AML-193 (cell line): ENCODE measurements at places on chromosomes 4 and X.

DNA sequence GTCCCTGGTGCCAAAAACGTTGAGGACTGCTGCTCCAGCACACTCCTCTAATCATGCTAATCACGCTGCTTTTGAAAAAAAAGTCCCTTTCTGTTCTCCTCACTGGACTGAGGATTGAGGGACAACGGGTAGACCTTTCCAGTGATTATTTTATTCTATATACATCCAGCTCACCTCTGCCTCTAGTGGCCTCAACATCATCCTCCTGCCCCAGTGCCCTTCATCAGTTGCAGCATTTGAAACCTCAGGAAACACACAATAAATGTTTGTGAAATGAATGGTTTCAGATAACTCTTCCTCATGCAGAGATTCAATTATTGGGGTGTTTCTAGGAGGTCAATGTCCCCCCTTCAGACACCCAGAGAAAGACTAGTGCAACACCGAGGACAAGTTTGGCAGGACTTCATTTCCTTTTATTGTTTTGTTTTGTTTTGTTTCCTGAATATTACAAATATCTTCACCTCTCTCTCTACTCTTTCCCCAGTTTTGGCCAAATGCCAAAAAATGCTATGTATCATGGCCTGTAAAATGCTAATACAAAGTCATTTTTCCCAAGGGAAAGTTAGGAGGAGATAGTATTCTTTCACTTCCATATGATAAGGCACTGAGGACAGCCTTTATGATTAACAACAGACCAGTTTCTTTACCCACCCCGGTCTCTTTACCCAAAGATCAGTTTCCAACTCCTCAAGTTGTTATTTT, 460.1 kb upstream of the SLIT2 start:
- no peak for DNase-seq

GRCh38 chr4:144644368-144645101, 1.4 kb upstream of the HHIP start:
- no peak for DNase-seq

- DNase-seq: no peak
Observed at GRCh38 chr4:96131186-96131585, 291.3 kb downstream of the PDHA2 start.

- no peak for DNase-seq
Observed at GRCh38 chr4:163161536-163162205, 5.0 kb downstream of the NAF1 start.

DNA sequence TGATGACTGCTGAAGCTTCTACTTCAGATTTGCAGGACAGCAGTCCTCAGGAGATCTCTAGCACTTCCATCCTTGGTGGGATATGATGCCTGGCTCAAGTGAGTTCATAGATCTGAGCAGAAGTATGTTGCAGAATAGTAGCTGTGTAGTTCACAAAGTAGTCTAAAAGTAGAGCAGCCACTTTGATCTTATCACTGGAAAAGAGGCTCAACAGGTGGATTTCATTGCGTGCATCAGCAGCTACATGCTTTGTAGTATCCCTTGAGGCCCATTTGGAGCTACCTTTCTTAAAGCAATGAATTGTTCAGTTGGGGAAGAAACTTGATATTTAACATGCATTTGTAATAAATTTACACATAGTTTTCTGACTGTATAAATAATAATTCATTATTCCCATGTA, 29.9 kb downstream of the BEX3 start:
- no peak for DNase-seq

GRCh38 chr4:38565271-38566199, 98.5 kb upstream of the KLF3 start:
- DNase-seq: no peak

DNA sequence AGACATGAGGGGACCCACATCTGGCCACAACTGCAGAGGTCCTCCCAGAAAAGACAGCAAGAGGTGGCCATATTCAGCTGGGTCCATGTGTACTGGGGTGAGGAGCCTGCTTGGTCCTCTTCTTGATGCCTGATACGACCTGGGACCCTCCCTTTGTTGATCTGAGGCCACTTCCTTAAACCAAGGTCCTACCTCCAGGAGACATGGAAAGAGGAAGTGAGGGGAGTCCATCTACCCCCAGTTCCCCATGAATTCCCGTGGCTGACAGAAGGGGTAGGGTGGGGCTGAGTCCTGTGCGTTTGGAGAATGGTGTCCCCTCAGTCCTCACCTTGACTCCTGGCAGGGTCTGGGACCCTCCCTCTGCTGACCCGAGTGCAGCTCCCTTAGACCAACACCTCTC, 2.1 kb downstream of the MAGEA10 start:
- DNase-seq: no peak

DNA sequence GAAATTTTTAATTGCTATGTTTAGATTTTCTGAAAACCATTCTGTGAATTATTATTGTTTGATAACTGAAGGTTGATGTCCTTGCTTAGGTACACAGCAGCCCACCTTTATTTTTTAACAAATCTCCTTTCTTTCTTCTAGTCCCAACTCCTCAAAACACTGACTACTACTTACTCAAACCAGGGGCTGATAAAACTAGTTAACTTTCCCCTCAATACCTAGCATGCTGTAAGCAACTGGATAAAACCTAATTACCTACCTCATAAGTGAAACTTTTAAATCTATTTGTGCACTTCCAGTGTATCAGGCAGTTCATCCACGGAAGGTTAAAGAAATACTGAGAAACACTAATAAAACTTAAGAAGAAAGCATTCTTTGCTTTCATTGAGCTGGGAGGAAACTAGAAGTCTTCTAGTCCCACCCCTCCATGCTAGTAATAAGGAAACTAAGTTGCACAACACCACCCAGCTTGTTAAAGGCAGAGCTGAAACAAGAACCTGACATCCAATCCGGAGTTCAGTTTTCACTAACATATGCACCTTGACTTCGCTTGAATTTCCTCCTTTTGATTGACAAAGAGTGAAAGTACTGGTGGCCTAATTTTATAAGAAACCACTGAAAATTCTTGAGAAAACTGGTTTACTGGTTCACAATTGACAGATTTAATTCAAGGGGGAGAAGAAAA, 180.2 kb upstream of the TET2 start:
- DNase-seq: peak; percentile 93

DNA sequence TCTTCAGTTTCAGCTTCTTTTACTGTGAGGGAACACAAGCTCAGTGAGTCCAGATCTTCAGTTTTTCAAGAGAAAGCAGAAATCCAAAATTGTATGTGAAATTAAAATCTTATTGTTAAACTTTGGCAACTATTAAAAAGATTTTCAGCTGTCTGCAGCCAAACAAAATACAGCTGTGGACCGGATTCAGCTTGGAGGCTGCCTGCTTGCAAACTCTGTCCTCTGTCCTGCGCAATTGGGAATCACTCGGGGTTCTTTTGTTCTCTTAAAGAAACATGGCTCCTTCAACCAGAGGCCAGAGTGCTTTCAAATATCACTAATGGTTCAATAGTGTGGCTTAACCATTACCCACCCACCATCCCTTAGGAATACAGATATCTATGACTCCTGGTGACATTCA, 201.2 kb downstream of the CHIC2 start:
- DNase-seq: no peak

DNA sequence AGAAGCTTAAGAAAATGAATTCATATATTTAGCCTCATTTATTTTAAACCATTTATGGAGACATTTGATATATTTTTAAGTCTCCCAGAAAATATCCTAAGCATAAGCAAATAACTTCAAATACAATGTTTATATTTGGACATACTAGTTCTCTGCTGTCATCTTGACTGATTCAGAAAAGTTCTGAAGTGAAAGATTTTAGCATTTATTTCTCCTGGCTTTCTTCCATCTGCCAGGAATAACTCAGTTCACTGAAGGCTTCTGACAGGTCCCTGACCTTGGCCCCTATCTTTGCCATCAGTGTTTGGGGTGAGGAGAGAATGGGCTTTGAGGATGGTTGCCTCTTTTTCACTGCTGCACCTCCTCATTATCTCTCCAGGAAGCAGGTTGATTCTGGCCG, 115.7 kb downstream of the SLIT2 start:
- DNase-seq: no peak

DNA sequence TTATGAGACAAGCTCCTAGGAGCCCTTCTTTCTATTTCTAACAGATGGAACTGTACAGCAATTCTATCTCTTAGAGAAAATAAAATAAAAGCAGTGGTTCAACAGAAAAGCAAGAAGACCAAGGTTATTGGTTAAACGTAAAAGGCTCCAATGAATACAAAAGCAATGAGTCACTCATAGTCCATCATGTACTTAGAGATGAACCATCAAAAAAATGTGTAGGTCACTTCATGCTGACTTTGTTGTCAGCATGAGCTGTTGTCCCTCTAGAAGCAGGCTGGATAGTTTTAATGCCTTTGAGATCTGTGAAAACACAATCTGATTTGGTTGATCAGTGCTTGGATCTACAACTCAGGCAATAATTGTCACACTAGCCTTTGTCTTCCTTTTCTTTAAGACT, 378.6 kb upstream of the ANXA10 start:
- no peak for DNase-seq

DNA sequence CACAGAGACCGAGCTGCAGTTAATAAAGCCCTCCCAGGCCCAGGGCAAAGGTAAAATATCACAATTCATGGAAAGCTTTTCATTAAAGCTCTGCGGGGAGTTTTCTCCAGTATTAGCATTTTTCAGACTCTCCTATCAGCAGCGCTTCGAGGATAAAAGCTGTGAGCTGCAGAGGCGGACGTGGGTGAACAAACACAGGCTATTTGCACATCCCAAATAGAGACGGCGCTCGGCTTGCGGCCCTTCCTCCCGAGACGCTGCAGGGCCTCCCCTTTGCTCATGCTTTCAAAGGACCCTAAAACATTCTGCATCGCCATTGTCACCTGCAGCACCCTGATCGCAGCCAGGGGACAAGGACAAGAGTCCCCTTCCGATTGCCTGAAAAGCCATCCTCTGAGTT, 97.3 kb downstream of the SORCS2 start:
- DNase-seq: no peak

- peak; percentile 90 for DNase-seq
Observed at GRCh38 chr4:74624351-74625151, 169.8 kb downstream of the BTC start.

DNA sequence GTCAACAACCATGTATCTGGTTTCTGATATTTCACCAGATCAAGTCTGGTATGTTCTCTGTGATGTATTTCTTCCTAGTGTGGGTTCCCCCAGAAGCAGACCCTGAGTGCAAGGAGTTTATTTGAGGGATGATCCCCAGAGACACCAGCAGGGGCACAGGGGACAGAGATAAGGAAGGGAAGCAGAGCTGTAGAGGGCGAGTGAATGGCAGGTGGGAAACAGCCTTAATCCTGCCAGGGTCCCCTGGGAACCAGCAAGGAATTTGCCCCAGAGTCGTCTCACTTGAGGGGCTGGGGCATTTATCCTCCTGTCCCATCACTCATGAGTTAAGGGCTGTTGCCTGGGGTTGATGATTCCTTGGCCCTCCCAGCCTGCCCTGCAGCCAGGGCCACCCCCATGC, 206.4 kb upstream of the BCOR start:
- no peak for DNase-seq

- no peak for DNase-seq
Observed at GRCh38 chr4:138706201-138706600, 309.4 kb upstream of the NOCT start.

DNA sequence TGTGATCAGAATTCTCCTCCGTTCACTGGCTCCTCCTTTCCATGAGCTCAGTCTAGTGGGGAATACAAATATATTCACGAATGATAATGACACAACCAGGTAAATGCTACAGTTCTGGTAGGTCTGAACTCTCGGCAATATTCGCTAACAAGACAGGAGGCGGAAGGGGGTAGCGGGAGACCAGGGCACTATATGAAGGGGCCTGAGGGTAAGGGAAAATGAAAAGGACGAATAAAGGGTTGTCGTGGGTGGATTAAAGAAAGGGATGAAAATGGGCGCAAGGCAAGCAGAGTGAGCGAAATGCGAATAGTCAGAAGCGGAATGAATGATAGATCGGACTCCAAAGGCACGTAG, 743 bp downstream of the NKAP start:
- no peak for DNase-seq

DNA sequence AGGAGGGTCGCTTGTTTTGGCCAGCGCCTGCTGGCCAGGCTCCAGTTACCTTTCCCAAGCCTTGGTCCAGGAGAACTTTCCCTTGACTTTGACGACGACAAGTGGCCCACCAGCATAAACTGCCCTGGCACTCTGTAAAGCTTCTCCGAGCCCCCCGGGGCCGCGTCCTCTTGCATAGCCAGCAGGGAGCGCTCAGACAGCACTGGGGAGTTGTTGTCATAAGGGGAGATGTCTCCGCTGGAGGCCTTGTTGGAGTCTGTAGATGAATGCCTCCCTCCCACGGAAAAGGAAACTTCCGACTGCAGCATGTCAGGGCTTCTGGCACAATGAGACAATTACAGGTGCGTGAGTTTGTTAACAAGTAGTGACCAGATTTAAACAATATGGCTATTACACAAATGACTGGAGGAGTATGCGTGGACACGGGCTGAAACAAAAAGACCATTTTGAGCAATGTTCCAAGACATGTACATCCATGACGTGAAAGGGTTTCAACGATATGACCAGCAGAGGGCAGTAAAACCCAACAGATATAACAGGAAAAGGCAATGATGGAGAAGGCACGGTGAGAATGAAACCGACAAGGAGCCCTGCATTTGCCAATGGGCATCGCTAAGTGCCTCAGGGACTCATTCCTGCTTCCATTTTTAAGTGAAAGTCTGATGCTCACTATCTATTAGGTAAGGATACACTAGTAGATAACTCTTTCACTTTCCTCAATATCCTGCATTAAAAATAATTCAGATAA, 33.0 kb downstream of the HCCS start:
- DNase-seq: peak; percentile 11

GRCh38 chrX:22818061-22818460, 181.7 kb upstream of the DDX53 start:
- DNase-seq: no peak

DNA sequence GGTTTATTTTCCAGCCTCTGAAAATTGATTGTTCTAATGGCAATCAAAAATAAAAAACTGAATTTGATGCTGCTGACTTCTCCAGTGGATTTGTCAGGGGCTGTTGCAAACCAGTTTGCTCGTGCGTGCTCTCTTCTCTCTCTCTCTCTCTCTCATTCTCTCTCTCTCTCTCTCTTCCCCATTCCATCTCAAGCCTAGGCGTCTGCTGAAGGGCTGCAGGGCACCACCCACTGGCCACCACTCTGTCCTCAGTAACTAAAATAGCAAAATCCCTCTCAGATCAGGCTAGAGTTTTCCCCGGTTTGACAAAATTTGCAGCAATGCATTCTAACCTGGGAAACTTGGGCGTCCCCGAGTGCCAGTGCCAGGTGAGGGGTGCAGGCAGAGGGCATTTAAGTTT, 19.4 kb downstream of the NKX6-1 start:
- no peak for DNase-seq

GRCh38 chr4:2702361-2702760, 53.8 kb downstream of the TNIP2 start:
- no peak for DNase-seq

GRCh38 chrX:139877710-139878414, 55.0 kb downstream of the ATP11C start:
- no peak for DNase-seq

- no peak for DNase-seq
Observed at GRCh38 chr4:162268911-162269310, 105.1 kb upstream of the FSTL5 start.

GRCh38 chr4:2183394-2183793, 58.5 kb downstream of the HAUS3 start:
- no peak for DNase-seq
